ENCODE measurements at places on chromosomes 2 and 18.

DNA sequence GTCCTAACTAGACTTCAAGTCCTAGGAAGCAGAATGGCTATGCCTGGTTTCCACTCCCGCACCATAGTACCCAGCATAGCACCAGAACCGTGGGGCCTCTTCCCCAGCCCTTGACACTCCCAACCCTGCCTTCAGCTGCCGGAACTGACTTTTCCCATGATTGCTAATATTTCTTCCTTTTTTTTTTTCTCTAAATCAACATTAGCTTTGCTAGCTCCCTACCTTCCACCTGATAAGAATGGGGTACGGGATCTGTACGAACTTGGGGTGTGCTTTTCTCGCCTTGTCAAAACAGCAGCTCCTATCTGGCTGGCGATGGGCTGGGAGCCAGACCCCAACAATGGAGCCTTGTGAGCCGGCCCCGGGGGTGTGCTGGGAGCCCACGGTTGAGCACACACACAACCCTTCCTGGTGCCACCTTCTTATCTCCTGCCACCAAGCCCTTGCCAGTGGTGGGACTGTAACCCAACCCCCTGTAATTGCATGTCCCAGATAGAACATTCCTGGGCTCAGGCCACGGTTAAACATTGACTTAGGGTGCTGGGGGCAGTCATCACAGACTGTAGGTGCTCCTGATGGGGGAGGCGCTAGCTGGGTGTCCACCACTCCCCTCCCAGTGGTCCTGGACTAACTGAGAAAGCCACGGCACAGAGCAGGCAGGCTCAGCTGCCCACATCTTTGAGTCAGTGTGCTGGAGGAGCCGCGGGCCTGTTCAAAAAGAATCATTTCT, 213.0 kb upstream of the HAAO start:
- no peak for DNase-seq

DNA sequence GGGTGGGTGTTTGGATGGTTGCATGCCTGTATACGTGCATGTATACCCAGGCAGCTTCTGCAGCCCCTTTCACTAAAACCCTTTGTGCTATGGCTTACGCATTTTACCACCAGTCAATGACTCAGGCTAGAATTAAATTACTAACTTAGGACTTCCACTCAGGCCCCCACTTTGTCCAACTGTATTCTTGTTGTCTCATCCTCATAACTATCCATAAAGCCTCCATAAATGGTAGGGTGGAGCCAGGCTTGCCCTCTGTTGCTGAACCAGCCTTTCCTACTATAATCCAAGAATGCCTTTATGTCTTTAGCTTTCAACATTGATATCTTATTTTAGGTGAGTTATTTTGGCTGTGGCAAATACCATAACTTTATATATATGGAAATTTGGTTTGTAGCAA, 119.9 kb downstream of the MYO1B start:
- no peak for DNase-seq

DNA sequence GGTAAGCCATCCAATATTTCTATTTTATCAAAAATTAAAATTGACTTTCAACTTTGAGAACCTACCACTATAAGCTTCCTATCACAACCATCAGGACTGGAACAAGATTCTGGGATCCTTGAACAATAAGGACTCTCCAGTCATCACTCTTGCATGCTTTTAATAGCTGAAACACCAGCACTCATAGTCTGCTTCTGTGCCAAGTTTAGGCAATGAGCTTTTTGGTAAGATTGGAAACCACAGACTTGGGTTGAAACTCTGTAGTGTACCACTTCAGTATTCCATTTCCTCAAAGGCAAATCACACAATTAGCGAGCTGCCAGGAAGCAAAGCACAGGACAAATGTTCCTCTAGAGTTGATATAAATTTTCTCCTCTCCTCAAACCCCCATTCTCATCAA, 1065.8 kb upstream of the SLC39A10 start:
- no peak for DNase-seq

GRCh38 chr2:234569776-234570430, 73.0 kb upstream of the ARL4C start:
- DNase-seq: no peak

GRCh38 chr2:199764273-199764800, 86.7 kb downstream of the FTCDNL1 start:
- no peak for DNase-seq

DNA sequence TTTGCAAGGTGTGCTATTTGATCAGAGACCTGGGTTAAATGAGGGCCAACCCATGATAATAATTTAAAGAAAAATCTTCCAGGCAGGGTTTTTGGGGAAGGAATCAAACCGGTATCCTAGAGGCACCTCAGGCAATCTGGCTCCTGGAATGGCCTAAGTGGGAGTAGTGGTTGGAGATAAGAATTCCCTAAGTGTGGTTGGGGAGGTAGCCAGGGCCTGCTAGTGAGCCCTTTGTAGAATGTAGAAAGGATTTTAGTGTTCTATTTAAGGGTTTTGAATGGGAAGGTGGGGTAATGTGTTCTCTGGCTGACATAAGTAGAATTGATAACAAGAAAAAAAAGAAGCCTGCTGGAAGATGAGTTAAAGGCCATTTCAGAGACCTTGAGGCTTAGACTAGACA, 422.2 kb downstream of the XIRP2 start:
- DNase-seq: no peak

DNA sequence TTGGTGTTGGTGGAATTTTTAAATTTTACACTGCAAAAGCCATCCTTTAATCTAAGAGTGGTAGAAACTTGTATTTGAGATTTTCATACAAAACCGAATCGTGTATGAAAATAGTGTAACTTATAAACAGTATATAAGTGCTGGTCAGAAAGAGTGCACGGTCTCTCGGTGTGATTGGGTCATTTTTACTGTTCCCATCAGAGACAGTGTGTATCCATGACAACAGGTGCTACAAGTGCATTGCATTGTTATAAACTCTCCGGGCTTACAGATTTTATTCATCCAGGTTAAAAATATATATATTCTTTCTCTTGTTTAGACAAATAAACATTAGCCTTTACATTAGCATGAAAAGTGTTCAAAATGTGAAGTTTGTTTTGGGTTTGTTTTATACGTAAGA, 721.9 kb downstream of the METTL4 start:
- no peak for DNase-seq

- no peak for DNase-seq
These were observed 1.7 kb upstream of the PDCD1 start for GRCh38 chr2:241860184-241861078.

- no peak for DNase-seq
These were observed 118.2 kb downstream of the ZNF516 start for GRCh38 chr18:76376668-76377358.

DNA sequence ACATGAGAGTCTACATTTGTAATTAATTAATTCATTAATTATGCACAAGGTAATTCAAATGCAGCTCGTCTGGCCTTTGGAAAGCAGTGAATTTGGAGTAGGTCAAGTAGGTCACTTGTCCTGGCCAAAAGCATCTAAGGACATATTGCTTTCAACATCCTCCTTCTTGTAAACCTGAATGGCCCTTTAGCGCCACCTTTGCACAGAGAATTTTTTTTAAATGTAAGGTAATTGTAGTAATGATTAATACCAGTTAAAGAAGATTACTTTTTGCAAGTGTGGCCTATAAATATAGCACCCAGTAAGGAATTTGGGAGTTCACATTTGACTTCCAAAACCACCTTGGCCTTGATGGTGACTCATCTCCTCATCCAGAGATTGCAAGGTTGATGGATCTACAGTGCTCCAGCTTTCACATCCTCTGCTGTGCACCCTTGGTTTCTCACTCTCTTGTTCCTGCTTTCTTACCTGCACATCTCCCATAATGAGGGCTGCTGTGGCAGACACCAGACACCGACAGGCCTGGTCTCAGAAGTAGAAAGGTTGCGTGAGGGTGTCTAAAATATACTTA, 481.7 kb downstream of the TGIF1 start:
- DNase-seq: peak; percentile 18

DNA sequence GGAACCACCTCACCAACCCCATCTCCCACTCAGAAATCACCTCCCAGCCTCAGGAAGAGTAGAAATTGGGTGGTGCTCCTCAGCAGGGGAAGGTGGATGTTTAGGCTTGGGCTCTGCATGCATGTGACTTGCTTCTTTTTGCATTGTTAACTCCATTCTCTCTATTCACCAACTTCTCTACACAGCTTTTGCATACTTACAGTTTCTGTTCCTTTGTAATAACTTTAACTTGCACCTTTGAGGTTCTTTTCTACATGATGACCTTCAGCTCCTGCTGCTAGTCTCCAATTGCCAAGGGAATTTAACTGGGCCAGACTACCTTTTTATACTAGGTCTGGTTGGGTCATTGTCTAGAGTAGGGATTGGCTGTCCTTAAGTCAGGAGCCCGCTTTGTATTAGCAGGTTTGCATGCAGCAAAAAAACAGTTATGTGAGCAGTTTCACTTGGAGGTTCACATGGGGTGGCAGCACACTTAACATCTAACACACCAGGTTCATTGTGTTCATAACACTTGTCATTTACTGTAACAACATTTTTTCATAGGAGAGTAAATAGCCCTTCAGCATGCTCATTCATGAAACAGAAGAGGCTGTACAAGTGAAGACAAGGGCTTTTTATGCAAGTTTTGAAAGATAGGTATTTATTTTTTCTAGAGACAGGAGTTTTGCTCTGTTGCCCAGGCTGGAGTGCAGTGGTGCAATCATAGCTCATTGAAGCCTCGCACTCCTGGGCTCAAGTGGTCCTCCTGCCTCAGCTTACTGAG, 12.0 kb downstream of the MRPL35 start:
- DNase-seq: no peak

- DNase-seq: no peak
These were observed 47.4 kb upstream of the DNAJC10 start for GRCh38 chr2:182668671-182669070.

DNA sequence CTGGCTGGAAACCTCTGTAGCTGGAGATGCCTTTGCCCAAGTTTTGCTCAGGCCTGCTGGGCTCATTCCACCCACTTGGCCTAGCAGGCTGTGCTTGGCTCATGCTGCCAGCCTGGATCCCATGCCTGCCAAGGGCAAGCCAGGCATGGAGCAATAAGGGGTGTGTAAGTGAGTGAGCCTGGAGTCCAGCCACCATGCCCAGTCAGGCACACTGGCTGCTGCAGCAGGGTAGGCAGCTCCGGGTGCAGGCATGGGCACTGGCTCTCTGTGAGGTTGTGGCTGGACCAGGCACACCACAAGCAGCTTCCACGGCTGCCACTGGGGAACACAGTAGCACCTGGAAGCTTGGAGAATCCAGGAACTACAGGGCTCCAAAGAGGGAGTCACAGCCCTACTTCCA, 147.7 kb upstream of the HS6ST1 start:
- DNase-seq: no peak

- peak; percentile 41 for DNase-seq
These were observed 119.2 kb downstream of the ANKRD44 start for GRCh38 chr2:197191177-197191939.

- peak; percentile 66 for DNase-seq
These were observed 13.0 kb downstream of the ANTXR1 start for GRCh38 chr2:69026026-69026425.

DNA sequence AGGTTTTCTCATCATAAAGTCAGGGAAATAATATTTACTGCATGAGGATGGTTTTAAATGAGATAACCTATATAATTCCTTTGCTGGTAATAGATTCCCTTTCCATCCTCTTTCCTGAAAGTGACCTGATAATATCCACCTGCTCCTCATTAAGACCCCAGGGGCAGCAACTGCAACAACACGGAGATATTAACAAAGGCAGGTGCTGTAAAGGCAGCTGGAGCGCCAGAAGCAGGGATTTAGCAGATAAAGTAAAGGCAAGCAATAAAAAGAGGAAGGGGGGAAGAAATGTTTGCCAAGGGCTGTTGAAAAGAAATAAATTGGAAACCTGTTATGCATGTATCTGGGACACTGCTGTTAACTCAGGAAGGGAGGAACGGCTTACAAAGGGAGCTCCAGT, 472.6 kb upstream of the KLHL29 start:
- DNase-seq: no peak

DNA sequence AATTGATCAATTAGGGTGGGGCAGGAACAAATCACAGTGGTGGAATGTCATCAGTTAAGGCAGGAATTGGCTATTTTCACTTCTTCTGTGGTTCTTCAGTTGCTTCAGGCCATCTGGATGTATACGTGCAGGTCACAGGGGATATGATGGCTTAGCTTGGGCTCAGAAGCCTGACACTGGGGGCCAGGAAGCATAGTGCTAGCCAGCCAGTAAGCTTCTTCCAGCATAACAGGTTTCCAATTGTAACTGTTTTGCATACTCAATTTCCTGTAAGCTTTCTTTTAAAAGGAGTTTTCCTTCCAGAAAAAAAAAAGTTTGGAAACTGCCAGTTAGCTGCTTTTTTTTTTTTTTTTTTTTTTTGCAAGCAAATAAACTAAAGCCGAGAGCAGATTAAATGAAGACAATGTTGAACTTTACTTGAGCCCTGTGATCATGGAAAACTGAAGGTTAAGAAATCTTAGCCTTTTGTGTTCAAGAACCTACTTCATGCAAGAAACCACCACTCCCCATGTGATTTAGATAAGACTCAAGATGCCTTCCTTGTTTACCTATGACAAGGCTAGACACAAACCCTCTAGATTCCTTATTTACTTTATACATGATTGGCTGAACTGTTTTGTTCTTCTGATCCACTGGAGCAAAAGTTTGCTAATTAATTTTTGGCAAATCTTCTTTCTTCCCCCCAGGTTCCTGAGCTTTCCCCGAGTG, 126.9 kb upstream of the LINC00305 start:
- DNase-seq: no peak

DNA sequence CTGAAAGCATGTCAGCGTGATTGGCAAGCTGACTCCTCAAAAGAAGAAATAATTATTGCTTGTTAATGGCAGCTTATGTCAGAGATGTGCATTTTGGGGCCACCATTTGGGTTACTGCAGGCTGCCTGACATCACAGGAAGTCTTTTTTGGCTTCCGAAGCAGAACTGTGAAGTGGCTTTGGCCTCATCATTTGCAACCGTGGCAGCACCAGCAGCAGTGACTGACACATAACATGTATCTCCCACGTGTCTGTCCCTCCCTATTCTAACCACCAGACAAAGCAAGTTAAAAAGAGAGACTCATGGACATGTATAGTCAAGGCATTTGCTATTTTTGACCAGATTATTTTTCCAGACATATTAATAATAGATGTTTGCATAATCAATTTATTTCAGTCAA, 488.7 kb upstream of the ACVR2A start:
- DNase-seq: no peak

DNA sequence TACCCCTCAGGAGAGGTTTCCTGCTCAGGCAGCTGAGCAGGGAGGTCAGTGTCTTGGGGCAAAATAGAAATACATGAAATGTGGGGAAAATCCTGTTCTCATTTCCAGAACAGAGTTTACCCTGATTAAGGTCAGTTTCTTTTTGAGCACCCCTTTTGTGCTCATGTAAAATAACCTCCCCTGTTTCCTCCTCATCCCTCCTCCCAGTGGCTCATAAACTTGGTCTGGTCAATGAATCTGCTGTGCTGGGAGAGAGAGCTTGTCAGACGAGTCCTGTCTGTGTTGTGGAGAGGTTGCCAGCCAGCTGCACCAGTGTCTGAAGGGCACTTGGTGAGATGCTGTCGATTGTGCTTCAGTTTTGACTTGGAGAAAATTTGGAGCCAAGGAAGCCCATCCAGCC, 48.6 kb downstream of the NTSR2 start:
- no peak for DNase-seq

GRCh38 chr2:99489063-99489760, 605 bp downstream of the REV1 start:
- DNase-seq: peak; percentile 52

GRCh38 chr2:41886757-41887156, 161.1 kb upstream of the PKDCC start:
- no peak for DNase-seq

GRCh38 chr2:2694746-2695145, 363.7 kb upstream of the MYT1L start:
- no peak for DNase-seq
